ENCODE measurements at places on chromosomes 6 and 20. TPM values are rescaled to one million over a fixed set of nuclear protein-coding genes. Genes with fewer than 3 reads are reported as not detected.

SYTL3 gene
- 2.0 TPM for total RNA-seq

PHACTR3 gene
- total RNA-seq = not detected

NMBR gene
- 0.07 TPM for total RNA-seq

CEP250 gene
- 38.4 TPM for total RNA-seq

MEP1A gene
- total RNA-seq = not detected

TRIM15 gene
- not detected for total RNA-seq

ANKEF1 gene
- 2.5 TPM for total RNA-seq

MARCKS gene
- total RNA-seq = 101 TPM

GHRH gene
- total RNA-seq = not detected

C20orf141 gene
- total RNA-seq = not detected

GGTLC1 gene
- not detected for total RNA-seq

WFDC5 gene
- not detected for total RNA-seq

ABHD16B gene
- not detected for total RNA-seq

ADNP gene
- total RNA-seq = 49.5 TPM

SSTR4 gene
- 0.07 TPM for total RNA-seq

CST1 gene
- 31.1 TPM for total RNA-seq

ADGRF5 gene
- total RNA-seq = 39.0 TPM

APCDD1L gene
- 173 TPM for total RNA-seq

PGC gene
- total RNA-seq = not detected

ELOVL4 gene
- total RNA-seq = 5.4 TPM

GSTA3 gene
- not detected for total RNA-seq

SRSF12 gene
- 0.03 TPM for total RNA-seq

TBX18 gene
- total RNA-seq = 45.0 TPM

SEMG1 gene
- not detected for total RNA-seq

RFX6 gene
- not detected for total RNA-seq

DEFB119 gene
- total RNA-seq = not detected

IL17A gene
- not detected for total RNA-seq

BEND6 gene
- total RNA-seq = 12.4 TPM

TBXT gene
- total RNA-seq = not detected

PTPRT gene
- total RNA-seq = under 0.01 TPM

TRIM31 gene
- total RNA-seq = not detected

Measured in smooth muscle cell of the pulmonary artery (primary cell).